Activated naive CD8-positive, alpha-beta T cell treated with anti-CD3 and anti-CD28 coated beads for 36 hours (primary cell): ENCODE measurements at places on chromosomes 13 and 19. TPM values are rescaled to one million over a fixed set of nuclear protein-coding genes. Genes with fewer than 3 reads are reported as not detected.

The IZUMO2 gene
- total RNA-seq: not detected

The ZNF101 gene
- total RNA-seq: 73.2 TPM

DNA sequence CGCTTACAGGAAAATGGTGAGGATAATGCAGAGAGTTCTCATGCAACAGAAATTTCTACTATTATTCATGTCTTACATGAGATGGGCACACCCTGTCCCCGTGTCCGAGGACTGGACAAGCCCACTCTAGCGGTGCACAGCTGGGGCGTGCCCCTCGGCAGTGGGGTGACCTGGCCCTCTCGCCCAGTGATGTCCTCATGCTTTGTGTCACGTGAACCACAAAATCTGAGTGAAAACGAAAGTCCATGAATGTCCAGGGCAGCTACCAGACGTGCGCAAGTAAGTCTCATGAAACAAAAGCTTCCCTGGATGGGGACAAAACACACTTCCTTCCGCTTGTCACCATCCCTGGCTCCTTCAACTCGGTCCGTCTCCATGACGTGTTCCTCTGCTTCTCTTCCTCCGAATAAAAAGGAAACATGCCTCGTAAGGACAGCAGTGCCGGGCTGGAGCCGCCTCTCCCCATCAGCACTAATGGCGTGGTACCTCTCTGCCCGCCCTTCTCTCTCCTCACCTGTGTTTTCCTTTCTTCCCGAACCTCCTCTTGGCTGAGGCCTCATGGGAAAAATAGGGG, 45.6 kb downstream of the ANKRD10 start:
- DNase-seq: no peak

DNA sequence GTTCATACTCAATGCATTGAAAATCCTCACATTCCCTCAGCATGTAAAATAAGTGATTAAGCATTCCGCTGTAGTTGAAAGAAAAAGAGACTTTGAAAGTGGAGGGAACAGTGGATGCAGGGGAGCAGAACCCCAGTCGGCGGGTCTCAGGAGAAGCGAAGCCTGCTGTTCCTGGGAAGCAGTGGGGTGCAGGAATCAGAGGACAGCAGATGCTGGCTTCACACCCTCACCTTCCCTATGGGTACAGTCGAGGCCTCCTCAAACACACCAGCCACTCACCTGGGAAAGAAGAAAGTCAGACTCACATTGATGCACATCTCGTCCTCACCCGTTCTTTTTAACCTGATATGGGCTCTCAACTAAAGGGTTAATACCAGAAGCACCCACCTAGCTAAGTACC, 38.2 kb downstream of the COL4A2 start:
- DNase-seq: no peak

GRCh38 chr19:57949702-57950101, 2.2 kb upstream of the ZNF256 start:
- no peak for DNase-seq

GRCh38 chr13:43787518-43787891, 733 bp upstream of the ENOX1 start:
- no peak for DNase-seq

DNA sequence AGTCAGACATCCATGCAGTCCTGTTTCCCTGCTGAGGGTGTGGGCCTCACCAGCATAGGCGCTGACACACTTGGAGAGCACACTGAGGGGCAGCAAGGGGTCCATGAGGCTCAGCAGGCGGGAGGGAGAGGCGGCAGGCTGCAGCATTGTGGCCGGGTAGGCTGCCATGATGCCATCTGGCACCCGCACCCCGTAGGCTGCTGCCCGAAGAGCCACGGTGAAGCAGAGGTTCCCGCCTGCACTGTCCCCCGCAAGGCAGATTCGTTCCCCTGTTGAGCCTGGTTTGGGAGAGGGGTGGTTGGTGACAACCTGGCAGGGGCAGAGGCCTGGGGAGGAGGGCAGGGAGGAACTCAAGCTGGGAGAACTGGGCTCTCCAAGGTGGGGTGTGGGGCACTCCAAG, 16.0 kb upstream of the CNFN start:
- DNase-seq: no peak
